ENCODE measurements at places on chromosomes 11 and 22.

- no peak for DNase-seq
Measured at GRCh38 chr22:38171927-38172831, 9.5 kb downstream of the PLA2G6 start.

DNA sequence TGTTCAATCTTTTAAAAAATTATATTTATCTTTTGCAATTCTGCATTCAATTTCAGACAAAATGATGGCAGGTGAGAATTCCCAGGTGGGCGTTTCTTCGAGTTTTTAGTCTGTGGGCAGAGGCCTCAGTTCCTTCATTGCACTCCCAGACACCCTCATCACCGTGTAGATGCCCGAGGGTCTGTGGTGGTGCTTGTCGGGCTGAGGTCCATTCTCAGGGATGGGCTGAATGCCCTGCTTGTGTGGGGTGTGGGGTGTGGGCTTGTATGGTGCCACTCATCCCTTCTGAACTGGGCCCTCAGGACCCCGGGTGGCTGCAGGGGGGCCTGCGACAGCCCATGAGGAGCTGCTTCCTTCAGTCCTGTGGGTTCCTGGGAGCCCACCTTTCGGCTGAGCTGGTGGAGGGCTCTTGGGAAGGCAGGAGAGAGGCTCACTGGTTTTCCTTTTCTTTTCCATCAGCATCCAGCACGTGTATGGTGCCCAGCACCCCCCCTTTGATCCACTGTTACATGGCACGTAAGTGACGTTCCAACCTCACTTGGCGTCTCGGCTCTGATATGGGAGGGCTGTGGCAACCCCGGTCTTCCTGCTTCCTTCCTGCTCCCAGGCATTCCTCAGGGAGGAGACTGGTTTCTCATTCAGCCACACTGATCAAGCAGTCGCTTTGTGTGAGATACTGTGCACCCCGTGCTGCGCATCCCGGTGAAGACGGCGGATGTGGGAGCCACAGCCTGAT is 29.8 kb downstream of the TBC1D22A start:
- DNase-seq = no peak

- no peak for DNase-seq
Measured at GRCh38 chr11:129747071-129747470, 68.6 kb upstream of the TMEM45B start.

- no peak for DNase-seq
Measured at GRCh38 chr11:66749091-66749490, 20.1 kb upstream of the SPTBN2 start.

- no peak for DNase-seq
Measured at GRCh38 chr11:73229321-73229895, 11.3 kb downstream of the P2RY2 start.

DNA sequence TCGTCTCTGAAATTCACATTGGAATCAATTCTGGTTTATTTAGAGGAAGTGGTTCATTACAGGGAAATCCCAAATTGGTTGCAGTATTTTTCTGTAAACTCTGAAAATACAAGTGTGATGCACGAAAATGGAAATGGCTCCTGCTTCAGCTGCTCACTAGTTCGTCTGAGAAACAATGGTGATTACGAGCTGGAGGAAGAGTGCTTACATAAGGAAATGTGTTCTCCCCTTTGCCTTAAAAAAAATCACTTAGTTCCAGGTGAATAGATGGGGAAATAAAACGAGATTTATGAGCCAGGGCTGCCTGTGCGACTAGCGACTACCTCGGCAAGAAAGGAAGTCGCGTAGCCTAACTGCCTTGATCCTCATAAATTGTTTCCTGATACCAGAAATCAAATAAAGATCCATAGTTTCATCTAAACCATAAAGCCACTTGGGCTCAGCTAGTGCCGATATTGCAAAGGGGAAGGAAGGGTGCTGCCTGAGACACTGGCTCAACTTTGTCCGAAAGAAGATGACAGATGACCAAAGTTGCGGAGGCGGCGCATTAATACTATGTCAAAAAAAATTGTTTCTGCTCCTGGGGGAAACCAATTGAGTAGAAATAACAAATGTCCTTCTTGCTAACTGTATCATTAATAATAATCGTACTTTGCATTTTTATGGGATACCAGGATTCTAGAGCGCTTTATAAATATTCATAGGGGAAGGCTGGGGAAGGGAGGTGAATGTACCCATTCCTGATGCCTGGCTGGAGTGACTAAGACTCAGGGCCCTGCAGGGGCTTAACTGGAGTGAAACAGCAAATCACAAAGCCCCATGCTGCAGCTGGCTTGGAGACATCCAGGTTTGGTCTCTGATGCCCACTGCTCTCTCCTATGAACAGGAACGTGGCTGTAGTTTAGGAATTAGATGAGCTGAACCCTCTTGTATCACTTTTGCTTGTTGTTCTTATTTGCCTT is 185.7 kb downstream of the BLID start:
- DNase-seq = no peak

- DNase-seq = no peak
Measured at GRCh38 chr22:16965560-16965959, 42.5 kb downstream of the GAB4 start.

- no peak for DNase-seq
Measured at GRCh38 chr11:113645593-113646349, 60.3 kb downstream of the TMPRSS5 start.

GRCh38 chr11:28833169-28833568 is 725.0 kb downstream of the METTL15 start:
- no peak for DNase-seq

- no peak for DNase-seq
Measured at GRCh38 chr11:132365650-132366049, 995.2 kb downstream of the NTM start.

GRCh38 chr11:78318321-78319114 is 99.1 kb downstream of the GAB2 start:
- DNase-seq = no peak

GRCh38 chr11:65069217-65069616 is 10.9 kb upstream of the NAALADL1 start:
- no peak for DNase-seq

GRCh38 chr11:5234381-5234834 is at the start of gene HBD:
HBD (minus strand) TSS chr11:5234483; CDS start chr11:5234433, 50 bp downstream.
- DNase-seq = peak; percentile 21

- DNase-seq = no peak
Measured at GRCh38 chr11:67633758-67634365, 4.1 kb upstream of the NUDT8 start.

- DNase-seq = peak; percentile 73
Measured at GRCh38 chr11:10606536-10607208, 38.2 kb upstream of the LYVE1 start.

- DNase-seq = no peak
Measured at GRCh38 chr22:26431261-26431995, 2.4 kb downstream of the ASPHD2 start.

GRCh38 chr11:131661132-131661531 is 290.7 kb downstream of the NTM start:
- no peak for DNase-seq

DNA sequence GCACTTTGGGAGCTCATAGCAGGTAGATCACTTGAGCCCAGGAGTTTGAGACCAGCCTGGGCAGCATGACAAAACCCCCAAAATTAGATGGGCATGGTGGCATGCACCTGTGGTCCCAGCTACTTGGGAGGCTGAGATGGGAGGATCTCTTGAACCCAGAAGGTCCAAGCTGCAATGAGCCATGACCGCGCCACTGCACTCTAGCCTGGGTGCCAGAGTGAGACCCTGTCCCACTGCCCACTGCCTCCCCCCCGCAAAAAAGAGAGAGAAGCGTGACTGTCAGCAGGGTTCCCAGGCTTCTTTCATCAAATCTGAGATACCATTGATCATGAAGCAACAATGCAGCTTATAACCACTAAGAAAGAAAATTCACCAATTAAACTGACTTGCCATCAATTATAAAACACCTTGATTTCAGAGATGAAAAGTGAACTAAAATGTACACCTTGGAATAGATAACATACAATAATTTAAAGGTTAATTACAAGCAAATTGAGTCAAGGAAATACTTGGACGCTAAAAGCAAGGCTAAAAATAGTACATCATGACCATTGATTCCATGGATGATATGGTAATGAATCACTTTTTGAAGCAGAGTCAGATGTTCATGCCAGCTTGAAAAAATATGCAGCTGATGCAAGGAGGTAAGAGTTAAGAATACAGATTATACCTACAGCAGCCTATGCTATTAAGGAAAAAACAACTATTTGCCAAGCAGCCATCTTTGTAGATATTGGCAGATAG is 90.8 kb upstream of the ALKBH3 start:
- DNase-seq = no peak

DNA sequence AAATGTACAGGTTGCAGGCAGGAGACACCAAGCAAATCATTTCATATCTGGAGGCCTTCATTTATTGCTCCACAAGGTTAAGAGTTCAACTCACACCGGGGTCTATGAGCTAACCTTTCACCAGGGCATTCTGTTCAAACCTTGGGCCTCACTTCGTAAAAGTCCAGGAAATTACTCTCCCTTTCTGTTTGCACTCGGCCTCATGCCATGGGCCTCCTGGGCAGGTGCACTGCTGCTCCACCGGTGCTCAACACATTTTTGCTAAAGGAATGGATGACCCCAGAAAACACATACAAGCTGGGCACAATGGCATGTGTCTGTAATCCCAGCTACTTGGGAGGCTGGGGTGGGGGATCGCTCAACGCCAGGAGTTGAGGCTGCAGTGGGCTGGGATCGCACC is 16.6 kb upstream of the RRP7A start:
- no peak for DNase-seq

GRCh38 chr11:1263010-1263409 is 40.1 kb downstream of the MUC5B start:
- DNase-seq = no peak

GRCh38 chr11:111513240-111513605 is 1.0 kb upstream of the BTG4 start:
- DNase-seq = no peak
